ENCODE measurements at places on chromosomes 6 and 20.
A peak's percentile ranks its signal among the peaks of the same experiment; 100 is the strongest.

DNA sequence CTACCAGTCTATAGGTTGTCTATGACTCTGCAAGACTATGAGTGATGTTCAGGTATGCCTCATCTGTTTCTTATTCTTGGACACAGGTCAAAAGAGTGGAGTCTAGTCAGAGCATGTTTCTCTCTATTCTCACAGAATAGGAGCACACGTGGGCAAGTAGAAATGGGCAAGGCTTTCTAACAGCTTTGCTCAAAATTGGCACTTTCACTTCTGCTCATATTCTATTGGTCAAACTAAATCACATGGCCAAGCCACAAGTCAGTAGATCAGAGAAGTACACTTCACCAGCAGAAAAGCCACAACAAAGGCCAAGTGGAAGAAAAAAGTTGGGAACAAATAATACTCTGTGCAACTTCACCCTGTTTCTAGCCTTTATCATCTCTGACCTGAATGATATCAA lies 354.5 kb upstream of the SYNCRIP start:
- no peak for DNase-seq

DNA sequence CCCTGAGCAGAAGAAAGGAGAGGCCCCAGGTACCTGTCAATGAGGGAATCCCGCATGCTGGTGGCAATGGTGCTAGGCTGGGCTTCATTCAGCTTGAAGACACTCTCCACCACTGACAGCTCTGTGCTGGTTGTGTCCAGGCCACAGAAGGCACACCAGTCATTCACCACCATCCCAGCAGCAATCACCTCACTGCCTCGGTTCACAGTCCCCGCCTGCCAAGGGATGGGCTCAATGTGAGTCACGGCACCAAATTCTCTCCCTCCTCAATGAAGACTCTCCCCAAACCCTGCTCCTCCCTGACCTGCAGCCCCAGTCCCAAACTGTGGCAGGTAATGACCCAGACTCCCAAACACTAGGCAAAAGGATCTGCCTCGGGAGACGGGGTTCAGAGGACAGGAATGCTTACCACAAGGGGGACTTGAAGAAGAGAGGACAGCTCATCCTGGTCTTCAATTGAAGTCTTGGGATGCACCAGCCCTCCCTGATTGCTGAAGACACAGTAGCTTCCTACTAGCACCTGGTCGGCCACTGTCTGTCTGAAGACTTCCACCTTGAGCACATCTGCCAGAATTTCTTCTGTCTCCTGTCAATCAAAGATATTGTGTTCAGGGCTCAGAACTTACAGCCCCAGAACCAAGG lies 1.7 kb upstream of the MMP24OS start:
- DNase-seq = peak; percentile 76

GRCh38 chr6:149314325-149314905 lies 3.1 kb upstream of the TAB2 start:
- DNase-seq = no peak

DNA sequence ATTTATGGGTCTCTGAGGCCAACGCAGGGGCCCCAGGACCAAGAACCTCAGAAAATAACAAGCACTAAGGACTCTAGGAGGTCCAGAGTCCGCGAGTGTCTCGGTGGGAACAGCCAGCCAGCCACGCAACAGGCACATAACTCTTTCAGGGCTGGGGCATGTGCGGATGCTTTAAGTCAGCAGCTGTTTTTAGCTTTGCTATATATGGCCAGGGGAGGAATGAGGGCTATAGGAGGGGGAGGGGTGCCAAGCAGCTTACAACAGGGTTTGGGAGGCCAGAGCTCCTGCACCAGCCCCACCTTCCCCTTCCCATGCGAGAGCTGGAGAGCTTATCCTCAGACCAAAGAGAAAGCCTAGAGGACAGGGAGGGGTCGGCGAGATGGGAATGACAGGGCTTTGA lies 6.2 kb downstream of the JPH2 start:
- DNase-seq = no peak

- DNase-seq = peak; percentile 86
Observed at GRCh38 chr20:49712996-49713752, 504 bp downstream of the B4GALT5 start.
